ENCODE measurements at places on chromosomes 2 and 18.

- no peak for DNase-seq
These were observed 3.6 kb downstream of the CXCR4 start for GRCh38 chr2:136114382-136114781.

DNA sequence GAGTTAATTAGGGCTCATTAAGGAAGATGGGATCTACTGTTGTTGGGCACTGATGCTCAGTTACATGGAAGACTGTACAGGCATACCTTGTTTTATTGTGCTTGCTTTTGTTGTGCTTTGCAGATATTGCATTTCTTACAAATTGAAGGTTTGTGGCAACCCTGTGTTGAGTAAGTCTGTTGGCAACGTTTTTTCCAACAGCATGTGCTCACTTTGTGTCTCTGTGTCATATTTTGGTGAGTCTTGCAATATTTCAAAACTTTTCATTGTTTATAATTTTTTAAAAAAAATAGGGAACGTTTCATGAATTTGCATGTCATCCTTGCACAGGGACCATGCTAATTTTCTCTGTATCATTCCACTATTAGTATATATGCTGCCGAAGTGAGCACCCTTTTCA, 15.6 kb downstream of the PHLPP1 start:
- DNase-seq = no peak

DNA sequence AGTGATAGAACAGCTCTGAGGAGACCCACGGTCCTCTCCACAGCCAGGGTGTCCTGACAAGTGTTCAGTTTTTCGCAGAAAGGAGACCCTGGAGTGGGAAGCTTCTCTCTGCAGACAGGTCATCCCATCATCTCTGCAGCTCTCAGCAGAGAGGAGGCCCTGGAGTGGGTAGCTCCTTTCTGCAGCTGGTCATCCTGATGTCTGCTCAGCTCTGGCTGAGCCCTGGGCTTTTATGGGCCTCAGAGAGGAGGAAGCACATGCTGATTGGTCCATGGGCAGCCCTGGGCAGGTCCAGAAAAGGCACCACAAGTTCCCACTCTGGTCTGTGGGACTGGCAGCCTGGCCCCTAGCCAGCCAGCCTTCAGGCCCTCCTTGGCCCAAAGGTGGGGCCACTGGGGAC, 72.3 kb upstream of the ST3GAL5 start:
- DNase-seq = no peak

DNA sequence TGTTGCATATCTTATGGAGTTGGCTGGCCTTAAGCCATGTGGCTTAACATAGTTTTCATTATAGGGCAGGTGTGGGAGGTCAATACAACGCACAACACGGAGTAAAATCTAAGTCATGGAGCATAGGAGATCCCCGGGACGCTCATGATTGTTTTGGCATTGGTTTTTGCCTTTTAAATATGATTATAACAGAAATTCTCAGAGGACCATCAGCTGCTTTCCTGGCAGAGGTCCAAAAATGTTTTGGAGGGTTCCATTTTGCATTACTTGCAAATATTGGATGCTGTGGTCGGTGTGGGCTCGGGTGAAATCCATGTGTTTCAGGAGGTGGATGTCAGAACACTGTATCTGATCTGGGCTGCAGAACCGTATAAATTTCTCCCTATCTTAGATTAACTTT, 3.4 kb downstream of the NCOA1 start:
- DNase-seq = no peak

- no peak for DNase-seq
These were observed 246.1 kb downstream of the RPRM start for GRCh38 chr2:153232464-153232863.

DNA sequence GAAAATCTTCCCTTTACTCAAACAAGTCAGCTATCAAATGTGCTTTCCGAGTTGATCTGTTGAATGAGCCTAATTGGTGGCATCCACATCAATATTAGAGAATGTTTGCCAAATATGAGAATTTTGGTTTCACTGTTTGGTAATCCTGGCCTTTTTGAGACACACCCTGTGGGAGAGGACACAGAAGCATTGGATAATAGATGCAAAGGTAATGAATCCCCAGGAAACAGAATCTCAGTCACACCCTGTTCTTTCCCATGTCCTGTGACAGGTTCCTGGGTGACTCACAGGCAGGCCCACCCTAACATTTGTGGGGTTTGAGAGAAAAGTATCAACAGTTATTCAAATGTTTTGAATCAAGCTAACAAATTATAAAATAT, 99.8 kb upstream of the PELI1 start:
- DNase-seq = no peak

DNA sequence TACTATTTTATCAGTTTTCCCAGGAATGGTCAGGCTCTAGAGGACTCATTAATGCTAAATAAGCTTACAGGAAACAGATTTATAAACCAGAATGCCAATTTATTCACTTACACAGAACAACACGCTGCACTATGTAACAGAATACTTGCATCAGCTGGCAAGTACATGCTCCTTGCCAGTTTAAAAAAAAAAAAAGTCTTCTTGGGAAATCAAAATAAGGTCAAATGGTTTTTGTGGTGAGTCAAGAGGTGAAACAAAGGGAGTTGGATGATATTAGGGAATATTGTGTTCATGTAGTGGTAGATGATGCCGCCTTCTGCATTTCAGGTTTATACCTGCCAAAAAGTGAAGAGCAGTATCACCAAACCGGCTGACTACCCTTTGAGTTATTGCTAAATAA, 1322.1 kb upstream of the ZEB2 start:
- no peak for DNase-seq

DNA sequence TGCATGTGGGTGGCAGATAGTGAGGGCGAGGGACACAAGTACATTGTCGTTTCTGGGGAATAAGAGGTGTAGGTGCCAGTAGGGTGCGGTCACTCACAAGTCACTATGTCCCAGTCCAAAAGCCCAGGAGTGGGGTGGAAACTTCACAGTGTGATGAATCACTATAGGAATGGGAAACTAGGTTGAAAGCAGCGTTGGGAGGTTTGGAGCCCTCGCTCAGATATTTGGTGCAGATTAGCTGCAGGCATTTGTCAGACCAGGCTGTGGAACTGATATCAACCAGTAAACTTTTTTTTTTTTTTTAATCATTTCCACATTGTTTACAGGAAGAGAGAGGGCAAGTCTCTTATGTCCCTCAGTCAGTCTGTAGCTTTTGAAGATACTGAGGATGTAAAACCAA, 121.8 kb downstream of the CERS6 start:
- DNase-seq = peak; percentile 49

DNA sequence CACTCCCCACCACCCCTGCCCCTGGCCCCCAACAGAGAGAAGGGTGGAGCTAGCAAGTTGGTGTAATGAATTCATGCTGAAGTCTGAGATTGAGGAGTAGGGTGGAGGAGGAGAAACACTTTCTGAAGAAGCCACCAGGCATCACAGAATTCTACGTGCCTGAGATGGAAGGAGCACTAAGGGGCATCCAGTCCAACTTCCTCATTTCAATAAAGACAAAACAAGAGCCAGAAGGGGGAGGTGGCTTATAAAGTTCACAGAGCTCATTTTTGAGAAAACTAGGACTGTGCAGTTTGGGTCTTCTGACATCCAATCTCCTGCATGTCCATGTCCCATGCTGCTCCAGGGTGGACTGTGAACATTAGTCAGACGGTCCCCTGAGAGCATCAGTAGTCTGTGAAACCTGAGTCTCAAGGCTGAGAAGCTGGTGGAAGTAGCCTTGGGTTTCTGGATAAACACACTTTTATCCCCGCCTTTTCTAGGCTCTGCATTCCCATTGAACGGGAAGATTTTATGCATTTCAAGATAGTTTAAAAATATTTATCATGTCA, 77.7 kb downstream of the TRIM43 start:
- DNase-seq = no peak

GRCh38 chr18:34707670-34708069, 2.4 kb upstream of the DTNA start:
- peak; percentile 52 for DNase-seq

GRCh38 chr2:144671695-144672455, 152.0 kb upstream of the ZEB2 start:
- DNase-seq = no peak

GRCh38 chr2:180366481-180366880, 359.4 kb upstream of the CWC22 start:
- DNase-seq = no peak

DNA sequence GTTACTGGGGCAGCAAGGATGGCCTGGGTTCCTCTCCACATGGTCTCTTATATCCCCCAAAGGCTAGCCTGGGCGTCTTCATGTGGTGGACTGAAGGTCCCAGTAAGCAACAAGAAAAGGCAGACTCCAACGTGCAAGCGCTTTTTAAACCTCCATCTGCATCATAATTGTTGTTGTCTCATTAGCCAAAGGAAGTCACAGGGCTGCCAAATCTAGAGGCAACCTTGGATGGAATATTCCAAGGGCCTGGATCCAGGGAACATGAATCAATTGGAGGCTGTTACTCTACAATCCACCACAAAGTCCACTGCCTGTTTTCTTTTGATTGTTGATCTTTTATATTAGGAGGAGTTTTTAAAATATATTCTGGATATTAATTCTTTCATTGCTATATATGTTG, 118.8 kb downstream of the SH3RF3 start:
- no peak for DNase-seq

DNA sequence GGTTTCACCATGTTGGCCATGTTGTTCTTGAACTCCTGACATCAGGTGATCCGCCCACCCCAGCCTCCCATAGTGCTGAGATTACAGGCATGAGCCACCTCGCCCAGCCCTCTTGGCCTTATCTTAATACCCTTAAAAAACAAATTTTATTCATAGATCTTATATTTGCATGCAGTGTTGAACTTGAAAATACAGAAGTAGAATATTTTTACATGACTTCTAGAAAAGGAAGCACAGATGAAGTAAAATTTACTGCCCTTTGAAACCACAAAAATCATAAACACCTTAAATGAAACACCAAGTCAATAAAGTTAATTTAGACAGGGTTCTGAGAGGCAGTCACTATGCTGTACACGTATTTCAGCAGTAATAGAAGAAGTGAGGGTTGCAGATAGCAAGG, 145.7 kb downstream of the CERS6 start:
- DNase-seq = no peak

GRCh38 chr18:11037533-11038240, 111.7 kb downstream of the PIEZO2 start:
- DNase-seq = no peak

DNA sequence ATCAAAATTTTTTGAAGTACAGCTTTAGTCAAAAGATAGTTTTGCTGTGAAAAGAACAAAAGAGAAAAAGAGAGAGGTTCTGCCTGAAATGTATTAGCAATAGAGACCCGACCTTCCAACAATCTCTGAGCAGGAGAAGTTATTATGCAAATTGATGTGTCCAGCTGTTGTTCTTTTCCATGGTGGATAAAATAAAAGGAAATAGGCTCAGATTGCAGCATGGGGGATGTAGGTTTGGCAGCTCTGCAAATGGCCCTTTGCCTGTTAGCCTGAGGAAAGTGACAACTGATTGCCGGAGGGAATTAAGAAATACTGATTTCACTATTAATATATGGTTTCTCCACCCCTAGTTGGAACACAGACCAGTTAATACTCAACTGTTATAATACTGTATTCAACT, 1283.2 kb upstream of the NXPH2 start:
- no peak for DNase-seq

DNA sequence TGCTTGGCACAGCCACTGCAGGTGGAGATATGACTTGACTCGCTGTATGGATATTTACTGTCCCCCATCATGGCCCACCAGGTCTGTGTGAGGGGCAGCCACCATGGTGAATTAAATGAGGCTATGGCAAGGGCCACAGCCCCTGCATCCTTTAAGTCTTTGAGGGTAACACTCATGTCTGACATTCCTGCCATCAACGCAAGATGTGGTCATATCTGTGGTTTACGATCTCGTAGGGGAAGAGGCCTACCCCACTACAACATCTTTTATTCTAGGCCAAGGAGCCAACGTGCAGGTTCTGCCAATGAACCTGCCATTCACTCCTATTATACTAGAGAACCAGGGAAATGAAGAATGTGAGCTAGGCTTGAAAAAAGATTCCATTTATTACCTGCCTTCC, 381.6 kb upstream of the ID2 start:
- DNase-seq = no peak

All from Peyer's patch (tissue), 4 donors.